ENCODE measurements at places on chromosomes 5 and 9.
A peak's percentile ranks its signal among the peaks of the same experiment; 100 is the strongest.

DNA sequence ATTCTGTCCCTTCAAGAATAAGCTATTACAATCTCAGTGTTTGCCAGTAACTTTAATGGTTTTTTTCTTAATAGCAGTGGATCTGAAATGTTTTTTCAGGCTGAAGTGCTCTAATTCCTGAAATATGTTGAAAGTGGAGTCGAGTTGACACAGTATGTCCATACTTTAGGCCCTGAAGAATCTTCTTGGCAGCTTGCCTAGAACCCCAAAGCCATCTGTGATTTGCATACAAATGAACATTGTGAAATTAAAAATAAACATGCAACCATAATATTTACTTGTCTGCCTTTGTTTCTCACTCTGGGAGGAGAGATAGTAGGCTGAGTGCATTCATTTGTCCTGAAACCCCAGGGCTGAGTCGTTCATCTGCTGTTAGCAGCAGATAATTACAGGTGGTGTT is 152.7 kb downstream of the ADCY2 start:
- no peak for DNase-seq

DNA sequence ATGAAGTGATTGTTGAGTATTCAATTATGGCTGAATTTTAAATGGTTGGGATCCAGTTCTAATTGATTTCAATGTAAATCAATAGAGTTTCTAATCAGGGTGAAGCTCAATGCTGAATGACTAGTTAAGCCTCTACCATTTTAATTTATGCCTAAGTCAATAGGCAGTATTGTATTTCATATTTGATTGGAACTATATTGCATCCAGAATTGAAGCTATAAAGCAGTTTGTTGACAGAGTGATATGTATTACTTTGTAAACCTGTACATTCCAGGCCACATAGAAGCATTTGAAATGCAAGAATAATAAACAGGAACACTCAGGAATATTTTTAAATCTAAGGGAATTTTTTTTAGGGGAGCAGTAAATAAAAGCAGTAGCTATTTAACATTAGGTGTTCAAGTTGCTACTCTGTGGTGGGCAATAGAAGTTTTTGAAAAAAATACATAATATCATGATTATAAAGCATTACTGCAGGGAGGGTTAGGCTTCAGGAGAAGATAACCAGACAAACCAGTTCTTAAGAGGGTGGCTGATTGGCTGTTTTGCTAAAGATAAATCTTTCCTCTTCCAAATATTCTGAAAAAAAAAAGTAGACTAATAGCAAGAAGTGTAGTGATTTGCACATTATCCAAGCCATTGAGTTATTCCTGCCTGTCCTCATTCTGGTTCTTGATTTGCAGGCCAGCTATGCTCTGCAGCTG is 492.0 kb upstream of the MEF2C start:
- DNase-seq, result no peak

DNA sequence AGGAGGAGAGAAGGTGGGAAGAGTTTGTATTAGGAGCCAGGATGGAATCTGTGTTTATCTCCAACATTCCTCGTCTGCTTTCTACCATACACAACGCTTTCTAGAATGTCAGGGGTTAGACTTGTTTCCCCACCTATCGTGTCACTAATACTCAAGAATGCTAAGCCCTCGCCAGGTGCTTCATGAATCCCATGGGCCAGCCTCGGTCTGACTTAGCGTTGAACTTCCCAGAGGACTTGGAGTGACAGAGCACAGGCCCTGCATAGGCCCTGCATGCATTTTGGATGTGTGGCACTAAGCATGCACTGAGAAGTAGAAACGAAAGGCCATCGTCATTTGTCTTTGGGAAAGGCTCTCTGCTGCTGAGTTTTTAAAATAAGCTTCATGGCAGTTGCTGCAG is 328.7 kb downstream of the NSG2 start:
- no peak for DNase-seq

- DNase-seq, result no peak
Measured at GRCh38 chr5:149406203-149406978, 27.3 kb upstream of the IL17B start.

DNA sequence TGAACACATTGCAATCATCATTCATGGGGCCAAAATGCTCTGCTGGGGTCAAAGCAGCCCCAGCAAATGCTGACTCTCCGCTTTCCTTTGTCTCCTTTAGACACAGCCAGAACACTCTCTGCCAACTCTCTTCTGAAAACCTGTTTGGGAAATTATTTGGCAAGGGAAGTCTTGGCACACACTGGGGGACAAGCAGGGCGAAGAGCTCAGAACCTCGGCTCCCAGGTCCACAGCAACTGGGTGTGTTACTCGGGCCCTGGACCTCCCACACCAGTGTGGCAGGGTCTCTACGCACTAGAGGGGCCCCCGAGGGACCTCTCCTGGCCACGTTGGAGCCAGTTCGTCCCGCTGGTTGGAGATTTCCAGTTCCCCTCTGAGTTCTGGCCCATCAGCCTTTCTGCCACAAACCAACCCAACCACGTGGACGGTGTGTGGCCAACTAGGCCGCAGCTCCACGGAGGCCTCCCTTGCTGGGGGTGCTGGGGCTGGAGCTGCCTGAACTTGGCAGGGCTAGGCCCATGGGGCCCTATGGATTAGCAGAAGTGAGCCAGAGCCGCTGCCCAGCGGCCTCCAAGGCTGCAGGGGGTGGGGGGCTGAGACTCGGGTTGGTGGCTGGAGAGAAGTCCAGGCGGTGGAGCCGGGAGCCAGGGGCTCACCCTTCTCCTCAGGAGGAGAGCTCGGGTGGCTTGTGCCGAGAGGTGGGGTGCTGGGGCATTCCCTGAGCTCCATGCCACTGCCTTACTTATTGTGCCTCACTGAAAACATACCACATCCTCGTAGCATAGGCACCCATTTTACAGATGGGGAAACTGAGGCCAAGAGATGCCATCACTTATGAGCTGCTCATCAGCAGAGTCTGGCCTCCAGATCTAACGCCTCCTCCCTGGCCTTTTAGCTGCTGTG is 46.8 kb upstream of the RNU6ATAC start:
- no peak for DNase-seq

DNA sequence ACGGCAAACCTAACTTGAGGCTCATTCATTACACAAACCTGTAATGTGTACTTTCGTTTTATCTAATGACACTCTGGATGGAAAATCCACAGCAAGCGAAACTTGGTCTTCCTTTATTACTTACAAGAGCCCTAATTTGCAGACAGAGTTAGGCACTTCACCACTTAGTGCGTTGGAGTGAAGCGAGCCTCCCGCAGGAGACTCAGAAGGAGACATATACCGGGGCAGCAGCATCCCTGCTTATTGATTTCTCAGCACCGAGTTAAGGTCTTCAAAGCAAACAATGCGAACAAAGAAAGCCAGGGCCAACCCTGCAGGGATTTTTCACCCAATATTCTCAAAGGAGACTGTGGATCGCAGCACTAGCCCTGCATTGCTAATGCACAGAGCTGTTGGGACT is 28.6 kb downstream of the LSM11 start:
- DNase-seq, result peak; percentile 16

GRCh38 chr5:110735556-110735955 is 3.3 kb upstream of the SLC25A46 start:
- no peak for DNase-seq

GRCh38 chr5:179607160-179607931 is 16.1 kb downstream of the HNRNPH1 start:
- DNase-seq, result no peak

Measured in NCI-H2227 treated with DMSO at 0.1 percent for 48 hours (cell line).